ENCODE measurements at places on chromosomes 3 and 15.

DNA sequence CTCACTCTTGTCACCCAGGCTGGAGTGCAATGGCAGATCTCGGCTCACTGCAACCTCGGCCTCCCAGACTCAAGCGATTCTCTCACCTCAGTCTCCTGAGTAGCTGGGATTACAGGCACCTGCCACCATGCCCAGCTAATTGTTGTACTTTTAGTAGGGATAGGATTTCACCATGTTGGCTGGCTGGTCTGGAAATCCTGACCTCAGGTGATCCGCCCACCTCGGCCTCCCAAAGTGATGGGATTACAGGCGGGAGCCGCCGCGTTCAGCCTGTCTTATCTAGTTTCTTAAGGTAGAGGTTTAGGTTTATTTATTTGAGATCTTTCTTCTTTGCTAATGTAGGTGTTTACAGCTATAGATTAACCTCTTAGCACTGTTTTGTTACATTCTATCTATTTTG is 708.8 kb downstream of the ZNF385D start:
- DNase-seq: no peak

DNA sequence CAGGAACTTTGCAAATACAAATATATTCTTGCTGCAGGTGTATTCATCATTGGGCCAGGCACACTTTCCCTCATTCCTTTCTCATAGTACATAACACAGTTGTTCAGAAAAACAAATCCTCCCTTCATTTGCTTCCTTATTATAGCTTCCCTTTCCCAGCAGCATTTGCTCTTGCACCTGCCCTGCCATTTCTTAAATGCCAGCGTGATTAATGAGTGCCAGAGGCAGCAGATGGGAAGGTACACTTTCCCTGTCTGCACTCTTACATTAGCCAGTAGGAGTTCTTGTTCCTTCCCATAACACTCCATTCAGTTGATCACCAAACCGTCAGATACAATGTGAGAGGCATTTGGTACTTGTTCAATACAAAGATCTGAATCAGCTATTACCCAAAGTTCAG is 128.5 kb upstream of the GAP43 start:
- no peak for DNase-seq

DNA sequence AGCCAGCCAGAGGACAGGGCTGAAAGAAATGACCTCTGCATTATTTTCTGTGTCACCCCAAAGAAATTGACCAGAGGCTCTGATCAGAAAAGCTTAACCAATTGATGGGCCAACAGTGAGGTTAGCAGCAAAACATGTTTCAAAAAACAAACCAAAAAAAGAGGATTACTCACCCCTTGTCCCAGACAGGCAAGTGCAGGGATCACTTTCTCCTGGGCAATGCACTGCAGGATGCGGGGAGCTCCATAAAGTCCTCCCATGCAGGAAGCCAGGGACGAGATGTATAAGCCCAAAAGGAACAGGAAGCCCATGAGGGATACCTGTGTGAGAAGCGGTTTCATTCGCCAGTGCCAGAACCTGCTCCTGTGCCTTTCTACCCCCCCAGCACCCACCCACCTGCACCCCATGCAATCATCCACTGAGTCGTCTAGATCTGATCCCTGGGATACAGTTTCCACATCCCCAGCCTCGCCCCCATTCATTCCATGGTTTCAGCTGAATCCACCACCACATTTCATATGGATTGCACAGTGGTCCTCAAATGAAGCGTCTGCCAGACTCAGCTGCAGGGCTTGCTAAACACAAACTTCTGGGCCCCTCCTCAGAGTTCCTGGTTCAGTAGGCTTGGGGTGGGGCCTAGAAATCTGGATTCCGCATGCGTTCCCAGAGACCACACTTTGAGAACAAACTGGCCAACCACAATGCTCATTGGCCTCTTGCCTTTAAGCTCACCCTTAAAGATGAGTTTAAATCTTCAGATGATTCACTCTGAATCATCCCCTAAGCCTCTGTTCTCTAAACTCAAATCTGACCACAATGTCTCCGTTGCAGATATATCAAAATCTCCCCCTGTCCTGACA is 54.4 kb upstream of the HEG1 start:
- no peak for DNase-seq

DNA sequence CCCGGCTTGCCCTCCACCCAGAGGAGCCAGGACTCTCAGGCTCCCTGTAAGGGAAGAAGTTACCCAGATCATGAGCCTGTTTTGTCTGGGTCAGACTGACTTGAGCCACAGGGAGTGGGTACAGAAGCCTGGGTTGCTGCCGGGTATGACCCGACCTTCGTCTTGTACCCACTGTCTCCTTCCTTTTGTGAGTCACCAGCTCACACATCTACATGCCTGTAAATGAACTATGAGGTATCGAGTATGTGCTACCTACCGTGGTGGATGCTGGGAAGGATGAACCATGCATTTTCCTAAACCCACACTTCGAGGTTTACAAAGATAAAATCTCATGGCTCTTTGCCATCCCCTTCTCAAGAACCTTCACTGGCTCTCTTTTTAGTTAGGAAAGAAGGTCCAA is 56.9 kb downstream of the CACNA1D start:
- no peak for DNase-seq

DNA sequence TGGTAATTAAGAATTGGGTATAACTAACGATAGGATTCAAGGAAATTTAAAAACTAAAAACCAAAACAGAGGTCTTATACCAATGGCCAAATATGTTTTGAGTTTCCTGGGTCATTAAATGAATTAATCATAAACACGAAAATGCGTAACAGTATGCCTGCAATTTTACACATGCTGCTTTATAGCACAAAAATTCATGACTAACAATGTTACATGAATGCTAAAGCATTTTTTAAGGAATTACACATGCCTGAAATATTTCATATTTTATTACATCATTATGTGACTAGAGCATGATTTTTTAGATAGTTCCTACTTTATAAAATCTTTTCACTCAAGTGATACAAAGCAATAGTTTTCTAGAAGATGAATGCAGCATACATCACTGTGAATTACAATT is 74.7 kb downstream of the ZNF148 start:
- DNase-seq: no peak

DNA sequence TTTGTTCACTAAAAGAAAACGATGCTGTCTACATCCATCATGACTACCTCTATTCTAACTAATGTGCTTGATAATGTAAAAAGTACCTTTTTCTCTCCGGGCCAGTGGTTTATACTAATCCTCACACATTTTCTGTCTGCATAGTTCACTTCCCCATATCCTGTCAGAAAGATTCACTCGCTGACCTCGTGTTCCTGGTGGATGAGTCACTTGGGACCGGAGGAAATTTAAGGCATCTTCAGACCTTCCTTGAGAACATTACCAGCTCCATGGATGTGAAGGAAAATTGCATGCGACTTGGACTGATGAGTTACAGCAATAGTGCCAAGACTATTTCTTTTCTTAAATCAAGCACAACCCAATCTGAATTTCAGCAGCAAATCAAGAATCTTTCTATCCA is 33.8 kb downstream of the COL6A5 start:
- no peak for DNase-seq

DNA sequence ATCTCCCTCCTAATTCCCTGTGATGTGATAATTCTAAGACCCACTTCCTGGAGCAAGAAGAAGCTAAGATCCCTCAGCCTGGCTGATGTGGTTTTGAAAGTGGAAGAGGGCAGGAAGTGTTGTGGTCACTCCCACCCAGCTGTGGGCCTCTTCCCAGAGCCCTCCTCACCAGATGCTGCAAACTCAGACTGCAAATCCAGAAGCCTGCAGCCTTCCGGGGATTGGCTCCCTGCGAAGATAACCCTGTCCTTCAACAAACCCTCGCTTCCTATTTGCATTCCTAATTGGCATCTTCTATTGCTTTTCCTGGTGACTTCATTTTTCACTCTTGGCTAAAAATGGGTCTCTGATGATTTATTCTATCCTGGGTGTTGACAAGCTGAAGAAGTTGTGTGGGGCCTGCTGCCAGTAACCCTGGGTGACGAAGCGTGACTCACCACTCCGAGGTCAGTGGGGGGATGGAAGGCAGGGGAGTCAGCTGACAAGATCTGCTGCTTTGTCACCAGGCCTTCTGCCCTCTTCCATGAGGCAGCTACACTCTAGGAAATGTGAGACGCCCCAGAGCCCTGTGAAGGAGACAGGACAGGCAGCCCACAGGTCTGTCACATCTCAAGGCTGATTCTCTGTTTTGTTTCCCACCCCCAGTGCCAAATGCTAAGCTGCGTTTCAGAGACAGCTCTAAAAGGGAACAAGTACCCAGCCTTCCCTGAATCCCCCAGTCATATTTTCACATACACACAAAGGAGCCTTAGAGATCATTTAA is 99.7 kb upstream of the LIPC start:
- no peak for DNase-seq

GRCh38 chr3:20511863-20512505 is 326.0 kb upstream of the SGO1 start:
- peak; percentile 2 for DNase-seq

- peak; percentile 79 for DNase-seq
Observed at GRCh38 chr3:111667621-111668239, 72.6 kb upstream of the ZBED2 start.

DNA sequence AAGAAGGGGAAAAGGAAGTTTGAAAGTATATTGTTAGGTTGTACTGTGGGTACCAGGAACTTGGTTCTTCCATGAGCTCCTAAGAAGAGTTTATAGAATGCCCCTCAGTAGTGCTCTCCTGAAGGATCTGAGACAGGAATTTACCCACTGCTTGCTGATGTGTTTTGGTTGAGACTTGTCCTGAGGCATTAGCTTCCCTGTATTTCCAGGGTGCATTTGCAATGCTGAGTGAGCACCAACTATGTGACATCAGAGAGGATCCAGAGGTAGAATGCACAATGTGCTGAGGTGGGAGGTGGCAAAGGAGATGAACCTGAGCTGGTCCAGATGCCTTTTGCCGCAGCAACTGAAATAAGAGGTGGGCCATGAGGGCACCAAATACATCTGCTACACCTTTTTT is 64.3 kb upstream of the LRRC3B start:
- no peak for DNase-seq

DNA sequence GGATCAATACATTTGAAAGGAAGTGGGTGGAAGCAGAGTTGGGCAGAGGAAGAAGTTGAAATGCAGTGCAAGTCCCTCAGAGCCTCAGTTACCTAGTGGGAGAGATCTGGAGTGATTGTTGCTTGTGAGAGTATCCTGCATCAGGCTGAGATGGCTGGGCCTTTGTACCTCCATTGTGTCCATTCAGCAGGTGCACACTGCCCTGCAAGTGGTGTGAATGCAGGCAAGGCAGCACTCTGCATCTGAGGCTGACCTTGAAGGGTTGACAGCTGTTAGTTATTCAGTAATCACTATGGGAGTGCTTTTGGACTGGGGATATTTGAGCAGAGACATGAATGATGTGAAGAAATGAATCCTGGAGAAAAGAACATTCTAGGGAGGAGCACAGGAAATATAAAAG is 25.2 kb downstream of the ATP6V1A start:
- DNase-seq: no peak

- DNase-seq: peak; percentile 54
Observed at GRCh38 chr3:113736548-113737089, 9.4 kb downstream of the NAA50 start.

- no peak for DNase-seq
Observed at GRCh38 chr3:18751514-18751913, 326.4 kb upstream of the SATB1 start.

GRCh38 chr3:32208447-32208846 is 30.0 kb upstream of the CMTM8 start:
- DNase-seq: no peak

DNA sequence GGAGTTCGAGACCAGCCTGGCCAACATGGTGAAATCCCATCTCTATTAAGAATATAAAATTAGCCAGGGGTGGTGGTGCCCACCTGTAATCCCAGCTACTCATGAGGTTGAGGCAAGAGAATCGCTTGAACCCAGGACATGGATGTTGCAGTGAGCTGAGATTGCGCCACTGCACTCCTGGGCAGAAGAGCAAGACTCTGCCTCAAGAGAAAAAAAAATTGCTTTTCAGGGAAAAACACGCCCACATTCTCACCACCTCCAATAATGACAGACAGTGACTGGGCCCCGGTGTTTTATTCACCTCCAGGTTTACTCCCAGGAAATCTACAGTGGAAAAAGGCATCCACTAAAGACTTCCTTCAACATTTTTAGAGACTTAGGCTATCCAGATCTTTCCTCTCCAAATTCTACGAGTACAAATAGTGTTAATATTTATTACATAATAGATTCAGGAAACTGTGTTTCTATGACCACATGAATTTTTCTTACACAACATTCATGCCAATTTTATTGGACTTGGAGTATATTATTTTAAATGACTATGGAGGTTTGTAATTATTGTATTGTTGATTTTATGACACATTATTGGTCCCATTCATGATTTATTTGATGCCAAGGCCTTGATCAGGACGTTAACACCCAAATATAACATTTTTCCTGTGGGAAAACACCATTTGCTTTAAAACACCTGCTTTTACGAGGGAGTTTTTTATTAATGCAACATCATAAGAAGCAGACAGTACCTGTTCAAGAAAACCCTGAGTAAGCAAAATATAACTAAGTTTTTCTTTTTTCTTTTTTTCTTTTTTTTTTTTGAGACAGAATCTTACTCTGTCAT is 26.6 kb downstream of the IGF2BP2 start:
- DNase-seq: no peak

- DNase-seq: no peak
Observed at GRCh38 chr3:45435961-45436360, 47.6 kb downstream of the LARS2 start.

DNA sequence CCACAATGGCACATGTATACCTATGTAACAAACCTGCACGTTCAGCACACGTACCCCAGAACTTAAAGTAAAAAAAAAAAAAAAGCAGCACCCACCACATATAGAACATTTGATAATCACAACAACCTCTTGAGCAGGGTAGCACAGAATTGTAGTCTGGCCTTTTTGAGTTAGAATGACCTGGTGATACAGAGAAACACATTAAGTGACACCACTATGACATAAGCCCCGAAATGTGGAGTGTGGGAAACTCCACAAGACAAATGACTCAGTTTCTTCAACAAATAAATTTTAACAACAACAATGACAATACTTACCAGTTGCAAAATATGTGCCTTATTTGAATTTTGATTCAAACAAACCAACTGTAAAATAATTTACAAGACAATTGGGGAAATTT is 46.4 kb downstream of the DRD3 start:
- no peak for DNase-seq

DNA sequence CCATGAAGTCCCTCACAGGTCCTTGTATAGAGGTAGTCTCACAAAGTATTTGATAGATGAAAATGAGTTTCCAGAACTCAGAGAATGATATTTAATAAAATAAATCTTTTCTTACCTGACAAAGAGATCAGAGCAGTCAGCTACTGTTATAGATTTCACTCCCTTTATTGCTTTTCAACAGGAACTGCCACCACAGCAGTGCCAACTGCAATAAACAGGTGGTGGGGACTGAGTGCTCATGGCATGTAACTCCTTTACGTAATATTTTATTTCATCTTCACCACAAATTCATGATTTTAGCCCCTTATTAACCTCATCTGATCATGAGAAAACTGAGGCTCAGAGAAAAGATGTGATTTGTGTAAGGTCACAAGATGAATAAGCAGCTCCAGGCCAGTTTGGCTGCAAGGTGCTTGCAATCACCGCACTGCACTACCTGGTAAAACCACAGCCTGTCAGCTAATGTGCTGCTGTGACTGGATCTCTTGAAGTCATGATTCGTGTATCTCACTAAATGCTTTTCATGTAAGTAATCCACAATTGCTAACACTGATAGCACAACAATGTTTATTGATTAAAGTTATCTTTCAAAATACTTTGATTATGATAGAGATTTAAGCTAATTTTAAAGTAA is 78.8 kb downstream of the WNT5A start:
- DNase-seq: no peak

GRCh38 chr15:80974914-80975313 is 14.7 kb downstream of the MESD start:
- DNase-seq: no peak

GRCh38 chr15:63236272-63236671 is 41.1 kb upstream of the APH1B start:
- DNase-seq: no peak

GRCh38 chr3:50374363-50375257 is 15.3 kb upstream of the TMEM115 start:
- no peak for DNase-seq

Measured in germinal center (tissue), 1 donor.